WTC11 (cell line): ENCODE measurements at places on chromosomes 7 and 10.
A peak's percentile ranks its signal among the peaks of the same experiment; 100 is the strongest.

DNA sequence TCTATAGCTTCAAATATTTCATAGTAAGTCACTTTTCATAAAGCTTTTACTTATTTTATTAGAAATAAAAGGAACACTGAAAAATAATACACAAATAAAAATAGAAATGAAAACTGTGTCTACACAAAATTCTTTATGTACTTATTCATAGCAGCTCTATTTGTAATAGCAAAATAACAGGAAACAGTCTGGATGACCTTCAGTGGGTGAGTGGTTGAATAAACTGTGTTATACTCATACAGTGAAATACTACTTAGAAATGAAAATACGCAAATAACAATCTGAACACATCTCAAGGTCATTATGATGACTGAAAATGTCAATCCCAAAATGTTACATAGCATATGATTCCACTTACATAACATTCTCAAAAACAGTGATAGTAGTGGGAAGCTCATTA is 138.7 kb upstream of the PCLO start:
- no peak for DNase-seq

DNA sequence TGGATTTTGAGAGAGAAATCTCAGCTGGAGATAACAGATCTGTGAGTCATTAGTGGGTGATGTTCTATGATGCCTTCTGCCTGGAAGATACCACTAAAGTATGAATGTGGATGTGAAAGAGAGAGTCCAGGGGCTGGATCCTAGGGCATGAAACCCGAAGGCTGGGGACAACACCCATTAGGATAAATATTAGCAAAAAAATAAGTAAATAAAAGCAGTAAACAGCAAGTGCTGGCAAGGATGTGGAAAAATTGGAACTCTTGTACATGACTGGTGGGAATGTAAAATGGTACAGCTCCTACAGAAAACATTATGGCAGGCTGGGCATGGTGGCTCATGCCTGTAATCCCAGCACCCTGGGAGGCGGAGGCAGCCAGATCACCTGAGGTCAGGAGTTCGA is 16.6 kb upstream of the MGMT start:
- no peak for DNase-seq

- DNase-seq: peak; percentile 80
Observed at GRCh38 chr7:80134536-80135308, at the start of gene GNAI1. Gene GNAI1, plus strand, starts transcription at chr7:80134831. Its CDS starts 330 bp downstream, at chr7:80135161.

DNA sequence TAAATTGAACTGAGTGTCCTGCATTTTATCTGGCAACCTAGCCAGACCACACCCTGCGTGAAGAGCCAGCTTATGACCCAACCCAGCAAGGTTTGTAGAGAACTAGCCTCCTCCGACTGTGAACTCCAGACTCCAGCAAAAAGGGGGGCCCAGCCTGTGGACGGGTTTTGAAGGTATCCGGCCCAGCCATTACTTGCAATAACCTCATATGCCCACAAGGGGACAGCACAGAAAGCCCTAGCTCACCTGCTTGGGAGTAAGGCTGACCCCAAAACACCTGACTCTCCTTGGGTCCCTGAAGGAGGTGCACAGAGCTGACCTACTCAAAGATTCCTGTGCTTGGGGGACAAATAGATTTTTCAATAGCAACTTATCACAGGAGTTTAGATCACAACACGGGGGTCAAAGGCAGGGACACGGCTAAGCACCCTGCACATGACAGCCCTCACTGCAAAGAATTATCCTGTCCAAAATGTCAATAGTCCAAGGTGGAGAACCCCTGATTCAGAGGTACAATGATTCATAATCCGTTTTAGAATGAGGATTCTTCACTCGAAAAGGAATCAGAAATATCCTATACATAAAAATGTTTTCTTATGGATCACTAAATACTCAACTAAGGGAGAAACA is 4.6 kb downstream of the TRPV6 start:
- DNase-seq: peak; percentile 72

DNA sequence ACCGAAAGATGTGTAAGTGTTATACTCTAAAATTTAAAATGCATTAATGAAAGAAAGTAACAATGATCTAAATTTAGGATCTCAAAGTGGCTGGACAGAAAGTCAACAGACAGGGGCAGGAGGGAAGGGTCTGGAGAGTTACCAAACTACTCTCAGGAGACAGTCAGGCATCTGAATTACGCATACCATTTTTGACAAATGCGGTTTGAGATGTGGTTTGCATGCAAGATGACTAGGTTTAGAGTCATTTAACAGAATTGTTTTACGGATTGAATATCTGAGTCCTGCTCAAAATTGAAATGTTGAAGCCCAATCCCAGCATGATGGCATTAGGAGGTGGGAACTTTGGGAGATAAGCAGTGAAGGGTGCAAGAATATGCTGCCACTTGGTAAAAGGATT is 314.1 kb downstream of the WDR11 start:
- no peak for DNase-seq

DNA sequence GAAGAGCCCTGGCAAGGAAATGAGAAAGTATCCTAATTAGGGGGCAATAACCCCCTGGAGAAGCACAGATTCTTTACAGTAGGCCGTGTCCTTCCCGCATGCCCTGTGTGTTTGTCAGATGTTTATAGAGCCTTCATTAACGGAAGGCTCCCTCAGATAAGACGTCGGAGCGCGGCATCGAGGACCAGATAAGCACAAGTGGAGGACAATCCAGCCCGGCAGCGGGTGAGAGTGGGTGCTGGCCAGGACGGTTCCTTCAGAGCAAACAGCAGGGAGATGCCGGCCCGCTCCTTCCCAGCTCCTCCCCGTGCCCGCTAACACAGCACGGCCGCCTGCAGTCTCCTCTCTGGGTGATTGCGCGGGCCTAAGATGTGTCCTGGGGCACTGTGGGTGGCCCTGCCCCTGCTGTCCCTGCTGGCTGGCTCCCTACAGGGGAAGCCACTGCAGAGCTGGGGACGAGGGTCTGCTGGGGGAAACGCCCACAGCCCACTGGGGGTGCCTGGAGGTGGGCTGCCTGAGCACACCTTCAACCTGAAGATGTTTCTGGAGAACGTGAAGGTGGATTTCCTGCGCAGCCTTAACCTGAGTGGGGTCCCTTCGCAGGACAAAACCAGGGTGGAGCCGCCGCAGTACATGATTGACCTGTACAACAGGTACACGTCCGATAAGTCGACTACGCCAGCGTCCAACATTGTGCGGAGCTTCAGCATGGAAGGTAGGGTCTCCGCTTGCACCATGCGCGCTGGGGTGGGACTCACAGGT is at the start of gene GDF2:
Gene GDF2 (plus strand): TSS at position 155 of the 762 bp plus-strand sequence. CDS start 215 bp downstream, at position 370.
- DNase-seq: no peak

DNA sequence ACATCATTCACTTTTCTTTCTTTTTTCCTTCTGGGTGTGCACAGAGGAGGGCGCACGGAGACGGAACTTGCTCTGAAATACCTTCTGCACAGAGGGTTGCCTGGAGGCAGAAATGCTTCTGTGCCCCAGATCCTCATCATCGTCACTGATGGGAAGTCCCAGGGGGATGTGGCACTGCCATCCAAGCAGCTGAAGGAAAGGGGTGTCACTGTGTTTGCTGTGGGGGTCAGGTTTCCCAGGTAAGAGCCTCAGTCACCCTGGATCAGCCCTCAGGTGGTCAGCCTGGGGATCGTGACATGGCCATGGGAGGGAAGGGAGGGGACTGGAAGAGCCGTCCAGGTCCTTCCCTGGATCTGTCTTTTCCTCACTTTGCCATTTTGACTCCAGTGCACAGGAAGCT is 33.6 kb downstream of the VWA2 start:
- no peak for DNase-seq

GRCh38 chr7:122013065-122013464 is 131.0 kb downstream of the AASS start:
- DNase-seq: no peak

DNA sequence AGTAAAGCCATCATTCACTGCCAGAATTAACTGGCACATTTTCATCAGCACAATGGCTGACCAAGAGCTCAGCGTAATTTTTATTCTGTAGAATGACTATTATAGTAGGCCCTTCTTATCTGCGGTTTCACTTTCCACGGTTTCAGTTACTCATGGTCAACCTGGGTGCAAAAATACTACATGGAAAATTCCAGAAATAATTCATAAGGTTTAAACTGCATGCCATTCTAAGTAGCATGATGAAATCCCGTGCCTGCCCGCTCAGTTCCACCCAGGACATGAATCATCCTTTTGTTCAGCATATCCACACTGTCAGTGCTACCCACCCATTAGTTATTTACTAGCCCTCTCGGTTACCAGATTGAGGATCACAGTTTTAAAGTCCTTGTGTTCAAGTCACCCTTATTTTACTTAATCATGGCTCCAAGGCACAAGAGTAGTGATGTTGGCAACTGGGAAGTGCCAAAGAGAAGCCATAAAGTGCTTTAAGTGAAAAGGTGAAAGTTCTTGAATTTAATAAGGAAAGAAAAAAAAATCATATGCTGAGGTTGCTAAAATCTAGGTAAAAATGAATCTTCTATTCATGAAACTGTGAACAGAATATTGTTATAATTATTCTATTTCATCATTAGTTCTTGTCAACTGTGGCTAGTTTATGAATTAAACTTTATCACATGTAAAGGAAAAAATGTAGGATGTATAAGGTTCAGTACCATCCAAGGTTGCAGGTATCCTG is 204.9 kb downstream of the DOCK4 start:
- DNase-seq: no peak

GRCh38 chr7:113705439-113705838 is 213.4 kb downstream of the PPP1R3A start:
- no peak for DNase-seq

DNA sequence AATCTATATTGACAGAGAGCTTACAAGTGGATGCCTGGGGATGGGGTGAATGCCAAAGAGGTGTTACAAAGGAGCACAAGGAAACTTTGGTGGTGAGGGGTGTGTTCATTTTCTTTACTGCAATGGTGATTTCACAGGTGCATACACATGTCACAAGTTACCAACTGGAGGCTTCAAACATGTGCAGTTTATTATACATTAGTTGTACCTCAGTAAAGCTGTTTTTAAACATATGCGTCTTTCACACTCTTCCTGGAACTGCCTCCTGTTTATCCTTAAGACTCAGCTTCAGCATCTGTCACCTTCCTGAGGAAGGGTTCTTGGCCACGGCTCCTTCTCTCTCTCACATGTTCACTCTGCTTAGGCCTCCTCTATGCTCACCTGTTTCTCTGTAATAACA is 731.5 kb downstream of the PARD3 start:
- no peak for DNase-seq

- no peak for DNase-seq
Observed at GRCh38 chr10:5509236-5509635, 9.9 kb upstream of the CALML5 start.

GRCh38 chr7:150502519-150502918 is 12.2 kb upstream of the GIMAP7 start:
- DNase-seq: no peak

DNA sequence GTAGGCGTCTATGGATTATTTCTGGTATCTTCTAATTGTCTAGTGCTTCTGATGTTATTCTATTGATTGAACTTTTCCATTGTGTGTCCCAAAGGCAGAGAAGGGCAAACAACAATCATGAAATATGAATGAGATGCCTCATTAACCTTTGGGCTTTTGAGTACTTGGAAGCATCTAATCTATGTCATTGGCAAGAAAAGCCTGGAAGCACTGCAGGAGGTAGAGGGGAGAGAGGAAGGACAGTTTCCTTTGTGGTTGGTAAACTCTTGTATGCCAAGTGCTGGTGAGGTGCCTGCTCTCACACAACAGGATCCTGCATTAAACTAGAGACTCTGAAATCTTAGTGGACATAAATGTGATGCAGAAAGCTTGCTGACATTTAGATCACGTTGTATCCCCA is 155.2 kb upstream of the TPK1 start:
- no peak for DNase-seq

DNA sequence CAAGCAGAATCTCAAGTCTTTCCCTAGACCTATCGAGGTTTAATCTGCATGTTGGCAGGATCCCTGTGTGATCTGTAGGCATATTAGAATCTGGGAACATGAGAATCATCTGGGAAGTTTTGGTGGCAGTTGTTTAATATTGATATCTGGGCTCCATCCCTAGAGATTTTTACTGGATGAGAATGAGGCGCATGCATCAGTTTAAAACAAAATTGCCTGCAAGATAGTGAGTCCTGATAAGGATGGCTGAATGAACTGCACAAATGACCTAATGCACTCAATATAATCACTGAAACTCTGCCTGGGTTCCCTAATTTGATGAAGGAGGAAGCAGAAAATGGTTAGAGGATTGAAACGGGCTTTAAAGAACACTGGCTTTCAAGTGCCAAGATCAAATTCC is 218.0 kb downstream of the FGFR2 start:
- no peak for DNase-seq

DNA sequence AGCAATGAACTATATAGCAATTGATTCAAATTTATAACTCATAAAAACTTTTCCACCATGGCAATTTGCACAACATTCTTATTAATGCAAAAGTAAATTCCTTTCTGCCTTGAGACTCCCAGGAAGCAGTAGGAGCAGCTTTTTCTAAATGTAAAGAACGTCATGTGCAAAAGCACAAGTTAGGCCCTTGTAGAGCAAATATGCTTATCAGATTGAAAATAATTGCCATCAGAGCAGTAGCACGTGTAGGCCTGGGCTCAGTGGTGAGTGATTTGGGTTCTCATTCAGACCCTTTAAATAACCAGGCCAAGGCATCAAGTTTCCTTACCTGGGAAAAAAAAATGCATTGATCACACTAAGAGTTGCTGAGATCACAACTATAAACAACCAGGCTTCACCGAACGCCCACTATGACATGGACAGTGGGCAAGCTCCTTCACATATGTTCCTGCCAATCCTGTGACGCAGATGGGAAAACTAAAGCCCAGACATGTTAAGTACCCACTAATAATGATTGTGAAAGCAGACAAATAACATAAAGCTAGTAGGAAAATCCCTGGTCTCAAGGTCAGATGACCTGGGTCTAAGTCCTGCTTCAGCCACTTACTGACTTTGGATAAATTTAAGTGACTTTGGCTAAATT is 22.1 kb upstream of the SAR1A start:
- DNase-seq: no peak

GRCh38 chr7:22052674-22053365 is 107.1 kb upstream of the CDCA7L start:
- DNase-seq: no peak

GRCh38 chr7:12158334-12159060 is 52.6 kb upstream of the TMEM106B start:
- DNase-seq: no peak
